ENCODE measurements at places on chromosomes 7 and 10.

- DNase-seq = no peak
Observed at GRCh38 chr10:71255808-71256660, 43.7 kb downstream of the UNC5B start.

GRCh38 chr10:30055226-30055662 is 4.1 kb downstream of the JCAD start:
- DNase-seq = no peak

DNA sequence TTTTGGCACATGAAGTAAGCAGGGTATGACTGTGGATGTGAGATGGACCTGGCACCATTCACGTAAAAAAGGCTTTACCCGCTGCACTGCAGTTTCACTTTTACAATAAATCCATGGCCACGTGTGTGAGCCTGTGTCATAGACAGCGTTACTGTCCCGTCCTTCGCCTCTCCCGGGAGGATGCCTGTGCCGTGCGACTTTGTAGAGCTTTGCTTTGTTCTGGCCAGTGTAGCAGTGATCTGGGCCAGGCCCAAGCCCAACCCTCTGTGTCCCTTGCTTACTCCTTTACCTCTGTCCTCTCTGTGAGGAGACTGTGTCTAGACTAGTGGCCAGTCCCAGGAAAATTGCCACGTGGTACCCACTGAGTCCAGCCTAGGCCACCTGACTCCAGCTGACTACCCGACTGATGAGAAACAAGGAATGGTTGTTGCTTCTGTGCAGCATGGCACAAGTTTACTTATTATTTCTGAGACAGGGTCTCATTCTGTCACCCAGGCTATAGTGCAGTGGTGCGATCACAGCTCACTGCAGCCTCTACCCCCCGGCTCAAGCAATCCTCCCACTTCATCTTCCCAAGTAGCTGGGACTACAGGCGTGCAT is 48.1 kb downstream of the JAKMIP3 start:
- no peak for DNase-seq

- DNase-seq = no peak
Observed at GRCh38 chr7:97006055-97006815, 882 bp downstream of the DLX6 start.

DNA sequence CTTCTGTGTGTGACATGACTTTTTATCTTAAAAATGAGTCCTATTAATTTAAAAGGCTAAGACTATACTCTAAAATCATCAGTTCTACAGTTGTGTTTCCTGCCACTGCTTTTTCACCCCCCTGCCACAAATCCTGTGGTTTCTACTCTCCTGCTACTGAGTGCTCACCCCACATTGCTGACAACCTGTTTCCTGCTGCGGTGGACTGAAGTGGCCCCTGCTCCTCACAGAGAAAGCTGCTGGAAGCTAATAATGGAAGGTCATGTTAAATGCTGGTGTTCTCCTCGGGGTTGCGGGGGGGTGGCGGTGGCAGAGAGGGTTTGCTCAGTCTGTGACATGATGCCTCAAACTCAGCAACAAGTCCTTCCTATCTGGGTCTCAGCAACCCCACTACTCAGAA is 113.2 kb upstream of the INHBA start:
- DNase-seq = peak; percentile 8

DNA sequence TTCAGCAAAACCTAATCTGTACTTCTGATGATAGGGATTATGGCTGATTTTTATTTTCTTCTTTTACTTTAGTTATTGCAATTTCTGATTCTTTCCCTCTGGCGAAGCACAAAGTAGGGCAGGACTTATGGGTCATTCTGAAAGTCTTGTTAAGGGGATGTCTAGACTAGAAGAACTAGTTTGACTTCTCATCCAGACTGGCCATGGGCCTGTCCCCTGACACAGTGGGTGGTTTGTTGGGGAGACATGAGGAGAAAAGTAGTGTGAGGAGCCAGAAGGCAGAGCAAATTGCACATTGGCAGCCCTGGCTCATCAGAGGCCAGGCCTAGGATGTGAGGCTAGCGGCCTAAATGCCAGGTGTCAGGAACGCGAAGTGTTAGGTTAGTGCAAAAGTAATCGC is 152.8 kb downstream of the RTKN2 start:
- DNase-seq = no peak

DNA sequence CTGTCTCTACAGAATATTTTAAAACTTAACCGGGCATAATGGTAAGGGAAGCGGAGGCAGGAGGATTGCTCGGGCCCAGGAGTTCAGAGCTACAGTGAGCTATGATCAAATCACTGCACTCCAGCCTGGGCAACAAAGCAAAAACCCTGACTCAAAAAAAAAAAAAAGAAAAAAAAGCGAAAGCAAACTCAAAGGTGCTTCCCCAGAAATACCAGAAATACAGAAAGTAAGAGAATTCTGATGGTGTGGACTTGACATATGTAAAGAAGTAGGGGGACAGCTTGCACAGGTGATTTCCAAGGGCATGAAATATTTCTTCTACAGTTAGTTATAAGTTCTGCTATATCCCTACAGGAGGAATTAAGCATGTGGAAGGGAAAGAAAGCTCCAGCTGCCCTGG is 69.7 kb upstream of the APBB1IP start:
- no peak for DNase-seq

GRCh38 chr7:146528581-146528980 is 412.0 kb downstream of the CNTNAP2 start:
- DNase-seq = no peak

- DNase-seq = peak; percentile 14
Observed at GRCh38 chr10:9331583-9332008, 1277.1 kb downstream of the GATA3 start.

DNA sequence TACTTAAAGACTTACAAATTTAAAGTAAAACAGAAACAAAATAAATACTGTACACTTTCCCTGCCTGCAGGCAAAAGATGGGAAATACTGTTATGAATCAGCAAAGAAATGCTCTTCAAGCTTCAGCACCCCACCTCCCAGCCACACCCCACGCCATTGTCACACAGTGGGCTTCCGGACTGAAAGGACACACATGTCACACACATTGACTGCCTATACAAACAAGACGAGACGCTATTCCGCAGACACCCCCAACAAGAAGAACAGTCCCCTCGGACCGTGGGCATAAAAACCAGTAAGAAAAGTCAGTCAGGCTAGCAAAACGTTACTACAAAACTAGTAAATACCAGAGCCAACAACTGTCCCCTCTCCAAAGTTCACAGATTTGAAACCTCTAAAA is 22.2 kb upstream of the PARP12 start:
- no peak for DNase-seq

DNA sequence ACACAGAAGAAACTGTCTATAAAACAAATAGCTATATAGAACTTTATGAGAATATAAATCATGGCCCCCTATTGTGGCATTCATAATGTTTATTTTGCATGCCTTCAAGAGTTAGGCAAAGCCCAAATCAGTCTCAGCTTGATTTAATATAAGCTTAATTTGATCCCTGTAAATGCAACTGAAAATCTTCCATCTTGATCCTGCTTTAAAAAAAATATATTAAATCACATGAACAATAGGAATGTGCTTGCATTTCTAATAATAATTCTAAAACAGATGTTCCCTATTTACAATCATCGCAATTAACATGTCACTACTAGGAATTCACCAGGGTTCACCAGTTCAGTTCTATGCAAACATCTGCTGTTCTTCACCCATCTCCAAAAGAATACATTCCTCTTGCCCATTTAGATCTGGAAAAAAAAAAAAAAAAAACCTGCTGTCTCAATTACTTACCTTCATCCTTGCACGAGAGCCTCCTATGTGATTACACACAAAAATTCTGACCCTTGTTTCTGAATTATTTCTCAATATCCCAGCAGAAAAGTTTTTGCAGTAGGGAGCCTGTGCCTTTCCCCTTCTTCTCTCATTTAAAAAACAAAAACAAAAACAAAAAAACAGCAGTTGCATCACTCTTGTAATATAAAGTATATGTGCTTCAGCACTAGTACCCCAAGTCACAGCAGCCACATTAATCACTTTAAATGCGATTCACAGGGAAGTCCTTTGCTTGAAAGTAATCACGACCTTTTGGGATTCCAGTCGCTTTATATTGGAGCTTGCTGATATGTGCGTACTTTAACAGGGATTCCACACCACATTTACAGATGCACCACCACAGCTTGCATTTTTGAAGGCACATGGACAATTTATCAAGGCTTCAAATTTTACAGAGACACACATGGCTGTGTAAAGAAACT is 194.8 kb upstream of the KMT2E start:
- DNase-seq = no peak

- no peak for DNase-seq
Observed at GRCh38 chr7:131157530-131158243, 170.0 kb upstream of the MKLN1 start.

- DNase-seq = no peak
Observed at GRCh38 chr10:4345877-4346646, 479.9 kb upstream of the AKR1E2 start.

DNA sequence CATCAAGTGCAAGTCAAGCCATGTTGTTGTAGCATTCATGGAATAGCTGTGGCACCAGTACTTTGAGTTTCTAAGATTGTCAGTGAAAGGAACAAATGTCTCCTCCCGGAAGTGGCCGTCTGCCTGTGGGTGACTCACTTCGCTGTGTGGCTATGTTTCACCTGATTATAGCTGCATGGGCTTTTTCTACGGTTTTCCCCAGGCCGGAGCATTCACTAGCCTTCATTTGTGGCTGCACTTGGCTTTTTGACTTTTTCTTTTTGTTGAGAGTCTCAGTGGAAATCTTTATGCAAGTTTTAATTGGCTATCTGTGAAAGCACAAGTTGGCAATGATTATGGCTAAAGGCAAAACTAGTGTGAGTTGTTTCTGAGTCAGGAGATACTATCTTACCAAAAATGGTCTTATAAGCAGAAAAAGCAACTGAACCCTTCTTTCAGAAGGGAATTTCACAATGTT is 35.0 kb downstream of the SRI start:
- no peak for DNase-seq

- no peak for DNase-seq
Observed at GRCh38 chr10:69901022-69901421, 99.3 kb downstream of the COL13A1 start.

DNA sequence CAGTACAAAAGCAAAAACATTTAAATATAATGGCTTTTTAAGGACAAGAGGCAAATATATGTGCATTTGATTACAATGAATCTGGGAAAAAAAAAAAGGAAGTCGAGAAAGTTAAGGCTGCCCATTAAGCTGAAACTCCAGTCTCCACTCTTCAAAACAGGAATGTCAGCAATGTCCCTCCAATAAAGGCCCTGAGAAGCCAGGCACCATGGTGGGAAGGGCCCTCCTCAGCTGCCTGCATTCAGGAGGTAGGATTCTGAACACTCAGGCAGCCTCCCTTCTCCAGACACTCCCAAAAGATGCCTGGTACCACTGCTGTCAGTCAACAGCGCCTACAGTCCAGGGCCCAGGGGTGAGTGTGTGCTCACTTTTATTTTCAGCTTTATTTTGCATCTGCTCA is 121.3 kb upstream of the MGMT start:
- DNase-seq = no peak

DNA sequence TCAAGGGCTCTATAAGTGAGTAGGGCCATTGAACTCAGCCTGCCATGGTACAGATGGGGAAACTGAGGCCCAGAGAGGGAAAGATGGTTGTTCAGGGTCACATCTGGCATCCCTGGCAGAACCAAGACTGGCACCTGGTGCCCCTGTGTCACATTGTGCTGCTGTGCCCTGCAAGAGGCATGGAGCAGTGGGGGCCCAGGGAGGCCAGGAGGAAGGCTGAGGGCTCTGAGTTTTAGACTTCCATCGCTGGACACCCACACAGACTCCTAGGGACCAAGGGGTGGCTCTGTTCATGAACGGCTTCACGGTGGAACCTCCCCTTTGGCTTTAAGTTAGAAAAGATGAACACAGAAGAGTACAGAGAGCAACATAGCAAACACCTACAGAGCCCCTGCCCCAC is 66.7 kb upstream of the AQP1 start:
- no peak for DNase-seq

DNA sequence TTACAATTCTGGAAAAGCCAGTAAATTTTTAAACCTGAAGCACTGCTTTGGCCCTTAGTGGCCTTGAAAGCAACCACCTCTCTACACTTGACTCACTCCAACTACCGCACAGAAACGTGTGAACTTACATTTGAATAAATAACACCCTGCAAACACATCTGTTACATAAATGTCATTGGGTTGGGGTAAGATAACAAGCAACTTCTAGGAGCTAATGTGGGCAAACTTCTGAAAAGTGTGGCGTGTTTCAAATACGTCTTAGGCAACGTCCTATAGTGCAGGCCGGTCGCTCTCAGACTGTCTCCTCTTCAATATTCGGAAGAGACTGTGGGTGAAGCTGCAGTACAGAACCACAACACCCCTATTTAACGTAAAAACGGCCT is 474 bp downstream of the ORC5 start:
- DNase-seq = peak; percentile 14

GRCh38 chr7:48360574-48360973 is 189.3 kb downstream of the ABCA13 start:
- no peak for DNase-seq

GRCh38 chr7:47091141-47091540 is 490.8 kb downstream of the TNS3 start:
- DNase-seq = no peak

DNA sequence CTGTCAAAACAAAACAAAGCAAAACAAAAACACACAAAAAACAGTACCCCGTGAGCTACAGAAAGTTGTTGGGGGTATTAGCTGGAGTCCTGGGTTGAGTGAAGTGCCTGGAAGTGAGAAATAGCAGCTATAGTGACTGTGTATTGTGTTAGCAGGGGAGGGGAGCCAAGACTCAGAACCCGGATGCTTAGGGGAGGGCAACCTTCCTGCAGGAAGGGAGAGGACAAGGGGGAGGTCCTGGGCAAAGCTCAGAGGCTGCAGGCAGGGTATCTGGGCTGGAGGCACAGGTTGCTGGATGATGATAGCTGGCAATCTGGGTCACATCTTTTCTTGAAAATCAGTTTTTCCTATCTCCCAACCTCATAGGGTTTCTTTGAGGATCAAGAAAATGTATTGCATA is 75.8 kb upstream of the PARD3 start:
- no peak for DNase-seq

DNA sequence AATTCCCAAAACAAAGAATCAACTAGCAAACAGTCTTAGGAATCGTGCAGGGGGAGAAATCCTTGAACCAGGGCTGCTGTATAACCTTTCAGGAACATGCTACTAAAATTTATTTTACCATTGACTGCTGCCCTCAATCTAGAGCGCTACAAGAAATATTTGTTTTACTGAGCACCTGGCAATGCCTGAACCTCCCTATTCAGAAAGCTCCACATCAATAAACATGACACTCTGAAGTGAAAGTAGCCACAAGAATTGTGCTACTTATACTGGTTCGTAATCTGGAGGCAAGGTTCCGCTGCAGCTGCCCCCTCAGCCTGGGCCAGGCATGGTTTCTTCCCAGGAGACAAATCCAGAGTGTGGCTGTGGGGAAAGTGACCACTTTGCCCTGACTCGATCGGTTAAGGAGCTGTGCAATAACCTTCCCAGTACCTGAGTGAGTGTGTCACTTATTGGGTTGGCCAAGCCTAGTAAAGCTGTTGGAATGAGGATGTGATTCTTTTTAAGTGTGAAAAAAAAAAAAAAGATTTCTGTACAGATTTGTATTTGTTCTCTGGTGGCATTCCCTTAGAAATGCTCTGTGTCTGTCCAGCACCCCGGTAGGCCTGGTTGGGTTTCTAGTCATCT is 7.7 kb downstream of the VWA2 start:
- no peak for DNase-seq

GRCh38 chr7:37441816-37442215 is 6.8 kb downstream of the ELMO1 start:
- no peak for DNase-seq

- no peak for DNase-seq
Observed at GRCh38 chr10:63584725-63585035, 63.5 kb downstream of the REEP3 start.
